Jurkat, Clone E6-1 (cell line): ENCODE measurements at places on chromosomes 7 and 10.

GRCh38 chr7:2661602-2662272 lies 26.3 kb upstream of the AMZ1 start:
- DNase-seq: no peak

GRCh38 chr7:38299275-38299931 lies 26.0 kb upstream of the TARP start:
- DNase-seq: no peak

DNA sequence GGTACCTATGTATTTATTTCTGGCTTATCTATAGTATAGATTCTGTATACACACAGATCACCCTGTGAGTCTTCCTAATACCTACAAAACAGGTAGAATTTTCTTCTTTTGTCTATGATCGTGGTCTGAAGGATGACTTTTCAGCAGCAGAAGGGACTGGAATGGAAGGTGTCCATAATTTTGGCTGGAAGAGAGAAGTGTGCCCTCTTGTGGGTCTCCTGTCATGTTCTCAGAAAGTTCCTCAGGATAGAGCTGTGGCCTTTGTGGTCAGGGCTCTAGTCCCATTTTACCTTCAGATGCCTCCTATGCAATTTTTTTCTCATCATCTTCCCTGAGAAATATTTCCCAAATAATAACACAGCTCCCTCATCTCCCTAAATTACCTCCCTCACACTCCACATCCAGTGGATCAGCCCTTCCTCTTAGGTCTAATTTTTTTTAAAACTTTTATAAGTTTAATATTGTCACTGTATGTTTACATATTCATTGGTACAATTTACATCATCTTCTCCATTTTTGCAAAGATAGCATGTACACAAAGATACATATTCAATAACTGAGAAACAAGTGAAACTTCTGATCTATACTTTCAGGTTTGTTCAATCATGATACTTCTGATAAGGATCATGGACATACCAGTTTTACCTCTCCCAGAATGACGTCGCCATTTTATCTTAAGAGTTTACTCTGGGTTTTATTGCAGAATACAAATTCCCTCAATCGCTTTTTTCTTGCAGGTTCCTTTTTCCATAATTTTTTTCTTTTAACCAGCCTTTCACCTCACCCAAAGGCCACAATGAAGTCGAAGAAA lies 112.7 kb downstream of the REEP3 start:
- DNase-seq: peak; percentile 9

DNA sequence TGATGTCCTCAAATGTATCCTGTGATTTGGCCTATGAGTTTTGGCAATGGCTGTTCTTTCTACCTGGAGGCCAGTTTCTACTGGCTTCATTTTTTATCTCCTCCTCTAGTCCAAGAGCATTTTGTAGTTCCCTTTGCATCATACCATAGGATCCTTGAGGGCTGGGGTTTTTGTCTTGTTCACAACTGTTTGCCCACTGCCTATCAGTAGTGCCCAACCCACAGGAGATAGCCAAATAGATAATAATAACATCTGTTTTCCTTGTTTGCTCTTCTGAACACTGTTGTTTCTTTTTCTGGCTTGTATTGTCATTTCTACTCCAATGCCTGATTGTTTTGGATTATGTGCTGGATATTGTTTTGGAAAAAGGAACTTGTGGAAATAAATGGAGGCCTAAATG lies 3.4 kb downstream of the CDK1 start:
- no peak for DNase-seq

- DNase-seq: no peak
These were observed 17.8 kb upstream of the SLC18A2 start for GRCh38 chr10:117222976-117223692.

DNA sequence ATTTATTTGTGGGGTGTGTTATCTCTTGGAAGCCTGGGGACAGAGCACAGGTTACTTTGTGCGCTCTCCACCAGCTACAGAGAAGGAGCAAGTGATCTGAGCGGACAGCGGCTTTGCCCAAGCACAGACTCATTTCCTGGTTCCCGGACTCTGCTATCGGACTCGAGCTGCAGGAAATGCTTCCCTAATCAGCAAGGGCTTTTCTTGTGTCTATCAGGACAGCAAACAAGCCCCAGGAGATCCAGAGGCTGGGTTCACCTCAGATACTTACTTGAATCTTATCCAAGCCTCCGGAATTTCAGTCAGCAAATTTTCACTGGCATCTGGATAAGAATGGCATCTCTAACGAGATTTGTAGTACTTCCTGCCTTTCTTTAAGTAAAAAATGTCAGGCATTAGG lies 27.8 kb downstream of the MRC1 start:
- DNase-seq: no peak

DNA sequence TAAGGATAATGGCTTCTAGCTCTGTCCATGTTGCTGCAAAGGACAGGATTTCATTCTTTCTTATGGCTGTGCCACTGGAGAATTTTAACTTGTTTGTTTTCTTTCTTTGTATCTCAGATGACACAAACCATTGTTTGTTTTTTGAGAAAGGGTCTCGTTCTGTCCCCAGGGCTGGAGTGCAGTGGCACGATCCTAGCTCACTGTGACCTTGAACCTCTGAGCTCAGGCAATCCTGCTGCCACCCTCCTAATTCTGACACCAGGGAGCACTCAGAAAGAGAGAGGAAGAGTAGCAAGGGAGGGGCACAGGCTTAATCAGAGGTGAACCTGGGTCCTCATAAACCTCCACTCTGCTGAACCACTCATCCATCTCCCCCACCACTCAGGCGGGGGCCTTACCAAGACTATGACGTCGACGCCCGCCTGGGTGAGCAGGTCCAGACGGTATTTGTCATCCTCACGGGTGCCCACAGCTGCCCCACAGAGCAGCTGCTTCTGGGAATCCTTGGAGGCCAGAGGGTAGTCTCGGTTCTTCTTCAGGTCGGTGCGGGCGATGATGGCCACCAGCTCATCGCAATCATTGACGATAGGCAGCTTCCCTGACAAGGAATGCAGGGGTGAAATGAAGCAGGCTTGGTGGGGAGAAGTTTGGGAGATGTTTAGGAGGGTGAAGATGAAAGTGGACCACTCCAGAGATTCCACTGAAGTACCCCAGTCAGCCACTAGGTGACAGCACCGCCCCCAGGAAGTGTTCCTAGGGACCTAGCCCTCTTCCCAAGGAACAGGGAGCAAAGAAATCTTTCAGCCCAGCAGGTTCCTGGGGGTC lies 11.6 kb downstream of the IMPDH1 start:
- no peak for DNase-seq

DNA sequence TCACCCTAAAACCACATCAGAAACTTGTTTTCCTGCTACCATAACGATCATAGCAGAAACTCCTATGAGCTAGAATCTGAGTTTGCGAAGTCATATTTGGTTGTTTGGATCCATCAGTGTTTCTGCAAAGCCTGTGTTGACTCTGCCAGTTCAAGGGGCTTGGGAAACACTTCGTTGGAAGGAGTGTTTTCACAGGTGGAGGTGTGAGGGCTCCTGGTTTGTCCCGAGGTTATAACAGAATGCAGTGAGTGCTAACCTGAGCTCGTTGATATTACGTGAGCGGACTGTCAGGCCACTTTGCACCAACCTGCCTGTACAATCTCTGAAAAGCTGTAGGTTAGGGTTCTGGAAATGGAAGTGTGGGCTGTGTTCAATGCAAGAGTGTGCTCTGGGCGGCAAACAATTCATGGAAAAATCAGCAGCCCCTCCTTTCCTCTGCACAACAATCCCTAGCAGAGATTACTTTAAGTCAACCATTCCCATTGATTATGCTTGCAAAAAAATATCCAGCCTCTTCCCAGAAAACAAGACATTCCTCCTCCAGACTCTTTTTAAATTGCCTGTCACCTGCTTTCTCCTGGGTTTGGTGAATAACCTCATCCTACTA lies 622.0 kb downstream of the TYW1 start:
- DNase-seq: no peak

DNA sequence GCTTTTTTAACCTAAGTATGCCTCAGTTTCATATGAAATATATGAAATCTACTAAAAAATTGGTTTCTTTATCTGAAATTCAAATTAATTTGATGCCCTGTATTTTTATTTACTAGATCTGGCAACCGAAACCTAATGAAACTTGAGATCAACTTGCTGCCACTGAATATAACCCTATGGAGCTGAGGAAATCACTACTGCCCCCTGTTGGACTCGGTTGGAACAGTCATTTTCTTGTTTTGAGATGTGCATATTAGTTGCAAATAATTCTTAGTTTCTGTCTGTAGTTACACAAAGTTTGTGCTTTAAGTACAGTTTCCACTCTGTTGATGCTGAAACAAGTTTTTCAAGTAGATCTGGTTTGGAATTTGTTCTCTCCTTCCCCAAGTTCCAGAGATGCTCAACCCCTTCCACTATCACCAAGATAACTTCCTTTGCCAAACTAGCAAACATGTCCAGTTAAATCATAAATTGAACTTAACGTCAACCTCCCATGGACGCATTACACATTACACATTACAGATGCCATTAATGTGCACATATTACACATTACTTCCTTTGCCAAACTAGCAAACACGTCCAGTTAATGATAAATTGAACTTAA lies 22.2 kb upstream of the EXOC4 start:
- DNase-seq: peak; percentile 68

GRCh38 chr10:102670871-102671434 lies 26.7 kb downstream of the TRIM8 start:
- DNase-seq: no peak

DNA sequence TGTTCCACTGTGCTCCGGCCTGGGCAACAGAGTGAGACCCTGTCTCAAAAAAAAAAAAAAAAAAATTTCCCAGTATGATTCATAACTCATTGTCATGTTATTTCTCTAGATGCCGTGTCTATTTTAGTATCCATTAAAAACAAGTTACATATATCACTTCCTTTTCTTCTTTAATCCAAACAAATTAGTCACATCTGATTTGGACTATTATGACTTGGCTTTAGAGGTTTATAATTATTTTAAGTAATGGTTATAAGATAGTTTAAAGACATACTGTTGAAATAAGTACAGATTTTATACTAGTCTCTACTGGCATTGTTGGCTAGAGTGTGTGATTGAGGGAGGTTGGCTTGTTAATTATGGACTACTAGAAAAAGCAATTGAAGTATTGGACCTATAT lies 53.3 kb downstream of the ZMYND11 start:
- DNase-seq: no peak

- no peak for DNase-seq
These were observed 25.8 kb upstream of the TNKS2 start for GRCh38 chr10:91772461-91772860.

DNA sequence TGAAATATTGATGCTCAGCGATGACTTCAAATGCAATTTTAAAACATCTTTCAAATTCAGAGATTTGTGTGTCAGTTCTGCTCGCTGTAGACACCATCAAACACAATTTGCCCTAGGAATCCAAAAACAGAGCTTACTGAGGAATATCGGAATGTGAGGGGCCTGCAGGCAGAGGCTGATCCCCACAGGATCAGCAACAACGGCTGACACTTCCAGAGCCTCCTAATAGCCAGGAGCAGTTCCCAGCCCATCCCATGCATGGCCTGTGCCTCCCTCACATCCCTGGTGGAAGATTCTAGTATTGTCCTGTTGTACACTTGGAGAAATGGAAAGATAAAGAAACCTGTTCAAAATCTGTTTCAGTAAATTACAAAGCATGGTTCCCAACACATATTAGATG lies 129.7 kb upstream of the VWC2 start:
- DNase-seq: no peak

DNA sequence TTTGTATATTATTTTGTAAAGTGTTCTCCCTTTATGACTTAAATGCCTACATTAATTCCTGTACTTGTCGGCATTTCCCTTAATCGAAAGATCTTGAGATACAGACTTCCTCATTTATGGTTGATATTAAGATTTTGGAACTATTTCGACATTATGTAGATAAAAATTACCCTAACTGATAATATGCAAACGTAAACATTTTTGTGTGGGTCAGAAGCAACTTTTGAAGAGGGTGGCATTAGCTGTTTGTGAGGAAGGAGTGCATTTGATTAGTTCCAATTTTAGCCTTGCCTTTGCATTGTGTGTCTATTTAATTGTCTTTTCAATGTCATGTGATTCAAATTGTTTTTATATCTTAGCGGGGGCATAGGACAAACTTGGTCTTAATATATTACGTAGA lies 114.7 kb downstream of the BICC1 start:
- no peak for DNase-seq

DNA sequence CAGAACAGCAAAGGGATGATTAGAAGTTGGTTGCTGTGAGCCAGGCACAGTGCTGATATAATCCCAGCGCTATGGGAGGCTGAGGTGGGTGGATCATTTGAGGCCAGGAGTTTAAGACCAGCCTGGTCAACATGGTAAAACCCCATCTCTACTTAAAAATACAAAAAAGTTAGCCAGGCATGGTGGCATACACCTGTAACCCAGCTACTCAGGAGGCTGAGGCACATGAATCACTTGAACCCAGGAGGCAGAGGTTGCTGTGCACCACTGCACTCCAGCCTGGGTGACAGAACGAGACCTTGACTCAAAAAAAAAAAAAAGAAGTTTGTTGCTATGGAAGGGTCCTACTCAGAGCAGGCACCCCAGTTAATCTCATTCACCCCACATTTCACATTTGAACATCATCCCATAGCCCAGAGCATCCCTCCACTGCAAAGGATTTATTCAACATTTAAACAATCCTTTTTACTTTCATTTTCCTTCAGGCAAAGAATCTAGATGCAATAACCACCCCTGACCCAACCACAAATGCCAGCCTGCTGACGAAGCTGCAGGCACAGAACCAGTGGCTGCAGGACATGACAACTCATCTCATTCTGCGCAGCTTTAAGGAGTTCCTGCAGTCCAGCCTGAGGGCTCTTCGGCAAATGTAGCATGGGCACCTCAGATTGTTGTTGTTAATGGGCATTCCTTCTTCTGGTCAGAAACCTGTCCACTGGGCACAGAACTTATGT lies 4.1 kb downstream of the IL6 start:
- DNase-seq: no peak

GRCh38 chr7:51126324-51126723 lies 190.3 kb downstream of the COBL start:
- no peak for DNase-seq
